ENCODE measurements at places on chromosomes 12 and 14.

DNA sequence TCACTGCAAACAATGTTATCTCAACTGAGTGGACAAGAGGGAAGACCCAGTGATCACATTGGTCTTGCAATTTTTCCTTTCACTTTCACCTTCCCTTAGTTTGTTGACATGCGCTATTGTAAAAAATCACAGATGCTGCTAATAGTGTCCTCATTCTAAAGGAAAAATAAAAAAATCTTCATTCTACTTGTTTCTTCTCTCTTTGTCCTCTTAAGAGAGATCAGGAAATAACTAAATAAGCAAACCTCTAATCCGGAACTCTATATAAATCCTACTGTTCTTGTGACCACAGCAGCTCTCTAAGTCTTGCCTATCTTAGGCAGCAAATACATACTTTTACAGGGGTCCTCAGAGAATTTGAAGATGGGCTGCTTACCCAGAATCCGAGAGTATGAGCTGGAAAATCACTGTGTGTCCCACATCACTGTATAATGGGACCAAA, 257.7 kb downstream of the NAV3 start:
- DNase-seq, result no peak

GRCh38 chr14:33375786-33376185, 437.1 kb downstream of the NPAS3 start:
- DNase-seq, result no peak

DNA sequence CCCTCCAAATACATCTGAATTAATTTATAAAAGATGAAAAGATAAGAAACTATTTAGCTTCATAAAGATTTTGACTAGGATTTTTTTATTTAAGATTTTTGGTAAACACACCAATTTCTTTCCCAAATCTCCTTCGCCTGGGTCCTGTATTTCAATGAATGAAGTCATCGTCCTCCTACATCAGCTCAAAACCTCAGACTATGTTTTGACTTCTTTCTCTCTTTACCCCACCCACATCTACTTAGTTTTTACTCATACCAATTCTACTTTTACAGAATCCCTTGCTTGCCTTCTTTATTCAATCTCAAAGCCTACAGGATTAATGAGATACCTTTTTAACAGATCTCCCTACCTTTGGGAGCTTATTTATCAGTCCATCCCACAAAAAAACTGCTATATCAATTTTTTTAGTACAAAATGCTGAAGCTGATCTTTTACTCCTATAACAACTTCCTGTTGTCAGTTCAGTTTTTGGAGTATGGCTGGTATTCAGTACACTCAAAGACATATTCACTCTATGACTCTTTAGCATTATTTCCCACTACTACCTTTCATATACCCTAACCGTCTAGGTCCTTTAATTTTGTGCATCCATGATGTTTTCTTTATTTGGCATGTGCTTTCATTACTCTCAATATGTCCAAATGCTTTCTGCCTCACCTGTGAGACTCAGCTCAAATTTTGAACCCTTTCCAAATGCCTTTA, 18.7 kb upstream of the CCDC91 start:
- DNase-seq, result no peak

- no peak for DNase-seq
Observed at GRCh38 chr12:64545081-64545382, 65.3 kb upstream of the RASSF3 start.

GRCh38 chr12:129075460-129076208, 222.4 kb downstream of the GLT1D1 start:
- no peak for DNase-seq

- DNase-seq, result no peak
Observed at GRCh38 chr14:78425782-78426181, 255.6 kb downstream of the NRXN3 start.

GRCh38 chr14:104926619-104927431, 2.1 kb downstream of the PLD4 start:
- DNase-seq, result no peak

- no peak for DNase-seq
Observed at GRCh38 chr14:23403139-23403438, 5.0 kb downstream of the MYH6 start.

- no peak for DNase-seq
Observed at GRCh38 chr12:51393676-51394545, 2.7 kb upstream of the GALNT6 start.

DNA sequence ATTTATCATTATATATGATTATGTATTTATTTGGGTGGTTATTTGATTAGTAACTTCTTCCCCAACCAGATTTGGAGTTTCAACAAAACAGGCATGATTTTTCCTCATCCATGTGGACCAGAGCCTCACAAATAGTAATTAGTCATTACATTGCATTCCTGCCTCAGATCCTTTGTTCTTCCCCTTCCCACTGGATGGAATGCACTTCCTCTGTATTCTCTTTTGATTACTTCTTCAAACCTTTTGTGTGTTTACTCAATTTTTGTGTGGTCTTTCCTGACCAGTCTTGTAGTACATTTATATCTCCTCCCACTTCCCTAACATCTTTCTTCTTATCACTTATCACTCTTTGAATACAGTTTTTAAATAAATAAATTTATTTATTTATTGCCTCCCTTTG, 15.5 kb downstream of the SYT1 start:
- DNase-seq, result no peak
